T follicular helper cell (primary cell): ENCODE measurements at places on chromosomes 5 and 9.

- no peak for DNase-seq
Measured at GRCh38 chr5:126628102-126628501, 27.4 kb downstream of the PHAX start.

DNA sequence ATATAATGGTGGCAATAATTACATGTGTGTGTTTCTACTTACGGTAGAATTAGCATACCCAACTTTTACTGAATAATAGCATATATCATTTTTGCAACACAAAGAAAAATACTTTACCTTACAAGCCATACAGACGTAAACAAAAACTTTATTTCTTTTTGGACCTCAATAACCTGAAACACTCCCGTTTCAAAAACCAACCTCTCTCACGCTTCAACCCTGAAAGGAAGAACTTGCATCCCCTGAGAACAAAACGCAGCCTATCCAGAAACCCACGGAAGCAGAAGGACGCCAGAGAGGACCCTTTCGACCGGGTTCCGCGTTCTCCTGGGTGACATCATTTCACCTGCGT is at the start of gene RNF38:
TSS of gene RNF38 (minus strand) at position 290 of the 352 bp plus-strand sequence. CDS start at position 129, 161 bp downstream.
- peak; percentile 57 for DNase-seq

DNA sequence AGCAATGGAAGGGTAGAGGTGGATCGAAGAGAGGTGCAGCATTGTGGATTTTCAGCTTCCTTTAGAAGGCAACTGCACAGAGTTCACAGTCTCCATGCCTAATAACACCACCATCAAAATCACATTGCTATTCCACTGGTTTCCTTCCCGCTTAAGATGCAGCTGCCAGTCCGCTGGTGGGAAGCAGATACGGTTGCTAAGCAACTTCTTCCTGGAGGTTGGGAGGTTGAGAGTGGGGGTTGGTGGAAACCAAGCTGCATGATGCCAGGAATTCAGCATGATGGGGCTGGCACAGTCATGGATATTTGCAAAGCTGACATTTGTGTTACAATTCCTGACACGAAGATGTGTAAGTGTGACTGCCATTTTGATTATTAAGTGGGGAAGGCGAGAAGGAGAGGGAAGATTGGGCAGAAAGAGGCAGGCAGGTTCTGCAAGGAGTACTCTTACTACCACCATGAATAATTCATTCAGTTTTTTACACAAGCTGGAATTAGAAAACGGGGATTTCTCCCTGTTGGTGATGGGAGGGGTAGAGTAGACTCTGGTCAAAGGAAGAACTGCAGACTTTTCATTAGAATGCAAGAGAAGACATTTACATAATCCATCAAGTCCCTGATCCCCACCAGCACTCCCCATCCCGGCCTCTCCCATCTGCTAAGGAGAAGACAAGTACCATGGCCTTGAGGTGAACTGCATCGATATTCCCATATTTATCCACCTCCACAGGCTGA is 87.5 kb downstream of the GLDC start:
- no peak for DNase-seq

- DNase-seq: no peak
Measured at GRCh38 chr9:78218890-78219289, 17.0 kb upstream of the CEP78 start.

- DNase-seq: no peak
Measured at GRCh38 chr9:35952526-35953191, 5.3 kb downstream of the OR2S2 start.

- DNase-seq: no peak
Measured at GRCh38 chr5:163385271-163385670, 52.1 kb upstream of the CCNG1 start.

- DNase-seq: no peak
Measured at GRCh38 chr5:72063219-72063819, 44.0 kb upstream of the MAP1B start.

- no peak for DNase-seq
Measured at GRCh38 chr9:89791754-89792153, 186.9 kb downstream of the GADD45G start.

DNA sequence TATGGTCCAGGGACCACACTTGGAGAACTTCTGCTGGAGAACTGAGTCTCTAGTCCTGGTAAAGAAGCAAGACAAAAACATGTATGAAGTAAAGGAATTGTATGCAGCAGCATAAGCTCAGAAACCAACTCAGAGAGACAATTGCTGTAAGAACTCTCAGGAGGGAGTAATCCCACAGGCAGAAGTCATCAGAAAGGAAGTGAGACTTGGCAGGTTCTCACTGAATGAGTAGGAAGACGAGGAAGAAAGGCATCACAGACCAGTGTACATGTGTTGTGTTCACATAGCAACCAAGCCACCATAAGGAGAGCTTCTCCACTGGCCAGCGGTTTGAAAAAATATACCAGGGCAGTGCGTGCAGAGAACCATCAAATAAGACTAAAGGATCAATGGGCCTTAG is 57.9 kb upstream of the FST start:
- no peak for DNase-seq

DNA sequence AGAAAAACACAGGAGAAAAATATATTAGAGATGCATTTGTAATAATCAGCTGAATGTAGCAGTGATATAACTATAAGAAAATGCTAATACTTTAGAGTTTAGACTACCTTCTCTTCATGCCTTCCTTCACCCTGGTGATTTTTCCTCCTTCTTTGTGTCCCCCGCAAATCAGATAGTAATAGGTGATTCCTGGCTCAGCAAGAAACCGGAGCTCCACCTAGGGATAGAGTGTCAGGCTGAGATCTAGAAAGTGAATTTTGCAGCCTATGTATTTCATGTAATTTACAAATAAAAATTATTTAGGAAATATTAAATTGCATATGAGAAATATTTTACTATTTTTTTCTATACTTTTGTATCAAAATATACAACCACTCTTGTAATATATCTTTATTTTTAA is 109.8 kb upstream of the ST8SIA4 start:
- DNase-seq: no peak

GRCh38 chr9:137540536-137540935 is 9.7 kb downstream of the PNPLA7 start:
- DNase-seq: no peak

GRCh38 chr9:72635197-72635596 is 113.8 kb downstream of the TMC1 start:
- DNase-seq: no peak

DNA sequence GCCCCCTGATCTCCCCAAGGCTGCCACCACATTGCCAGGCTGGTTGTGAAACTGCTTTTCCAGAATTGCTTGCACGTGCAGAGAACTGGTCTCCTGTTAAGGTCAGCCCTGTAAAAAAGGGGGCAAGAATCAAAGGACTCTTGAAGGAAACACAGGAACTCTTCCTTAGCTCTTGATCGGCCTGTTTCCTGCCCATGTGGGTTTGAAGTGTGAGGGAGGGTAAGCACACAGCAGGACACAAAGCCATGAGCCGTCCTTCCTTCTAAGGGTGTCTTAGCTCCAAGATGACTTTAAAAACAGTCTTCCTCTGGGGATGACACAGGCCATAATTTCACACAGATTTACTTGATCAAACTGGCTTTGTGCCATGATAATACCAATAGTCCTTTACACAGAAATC is 36.1 kb downstream of the TEK start:
- DNase-seq: no peak

DNA sequence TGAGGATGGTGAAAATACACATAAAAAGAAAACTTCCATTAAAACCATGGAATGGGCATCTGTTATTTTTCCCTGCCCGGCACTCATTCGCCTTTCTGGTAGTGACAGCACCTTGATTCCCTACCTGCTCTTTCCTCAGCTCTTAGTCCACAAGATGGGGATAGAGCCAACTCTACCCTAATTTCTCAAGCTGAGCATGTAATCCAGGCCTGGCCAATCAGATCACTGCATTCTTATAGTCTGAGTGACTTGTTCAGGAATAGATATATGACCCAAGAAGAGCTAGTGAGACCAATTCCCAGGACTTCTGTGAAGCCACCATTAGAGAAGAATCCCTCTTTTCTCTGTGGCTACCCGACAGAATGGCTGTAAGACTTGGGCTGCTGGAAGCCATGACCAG is 58.1 kb downstream of the TSSK1B start:
- DNase-seq: no peak

DNA sequence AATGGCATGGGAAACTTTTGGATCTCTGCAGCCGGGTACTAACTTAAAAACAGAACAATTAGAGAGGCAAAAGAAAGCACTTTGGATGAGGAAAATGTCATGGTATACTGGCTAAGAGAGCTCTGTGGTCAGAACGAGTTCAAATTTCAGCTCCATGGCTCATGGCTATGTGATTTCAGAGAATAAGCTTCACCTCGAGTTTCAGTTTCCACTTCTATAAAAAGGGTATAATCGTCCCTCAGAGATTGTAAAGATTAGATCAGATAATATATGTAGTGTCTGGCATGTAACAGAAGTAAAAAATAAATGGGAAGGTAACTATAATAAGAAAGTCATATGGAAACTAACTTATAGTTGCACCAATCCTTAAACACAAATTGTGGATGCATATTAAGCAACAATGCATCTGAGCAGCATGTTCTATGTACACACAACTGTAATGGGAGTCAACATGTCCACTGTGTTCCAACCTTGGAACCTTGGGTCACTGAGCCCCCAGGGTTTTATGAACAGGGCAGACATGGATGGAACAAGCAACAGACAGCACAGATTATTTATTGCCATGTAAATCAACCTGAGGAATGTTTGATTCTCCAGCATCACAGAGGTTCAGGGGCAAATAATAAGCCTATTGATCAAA is 145.4 kb downstream of the MAPKAP1 start:
- DNase-seq: no peak
